ENCODE measurements at places on chromosomes 5 and 9.

DNA sequence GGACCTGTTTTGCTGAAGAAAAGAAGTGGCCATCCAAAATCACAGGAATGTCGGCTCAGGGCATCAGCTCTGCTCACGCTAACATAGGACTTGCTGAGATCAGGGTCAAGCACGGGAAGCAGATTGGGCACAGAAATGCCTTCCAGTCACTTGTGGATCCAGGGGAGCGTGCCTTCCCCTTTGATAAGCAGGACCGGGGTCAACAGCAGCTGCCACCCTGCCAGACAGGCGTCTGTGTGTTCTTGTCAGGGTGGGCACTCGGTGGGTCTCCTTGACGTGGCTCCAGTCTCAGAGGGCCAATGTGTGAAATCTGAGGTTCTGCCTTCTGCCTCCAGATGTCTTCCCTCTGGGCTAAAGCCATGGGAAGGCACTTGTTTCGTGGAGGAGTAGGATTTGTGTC lies 313.7 kb upstream of the IRX4 start:
- DNase-seq, result no peak

- no peak for DNase-seq
These were observed 19.9 kb downstream of the RXRA start for GRCh38 chr9:134346151-134346550.

- DNase-seq, result no peak
These were observed 154.6 kb downstream of the COL23A1 start for GRCh38 chr5:178435321-178436238.

DNA sequence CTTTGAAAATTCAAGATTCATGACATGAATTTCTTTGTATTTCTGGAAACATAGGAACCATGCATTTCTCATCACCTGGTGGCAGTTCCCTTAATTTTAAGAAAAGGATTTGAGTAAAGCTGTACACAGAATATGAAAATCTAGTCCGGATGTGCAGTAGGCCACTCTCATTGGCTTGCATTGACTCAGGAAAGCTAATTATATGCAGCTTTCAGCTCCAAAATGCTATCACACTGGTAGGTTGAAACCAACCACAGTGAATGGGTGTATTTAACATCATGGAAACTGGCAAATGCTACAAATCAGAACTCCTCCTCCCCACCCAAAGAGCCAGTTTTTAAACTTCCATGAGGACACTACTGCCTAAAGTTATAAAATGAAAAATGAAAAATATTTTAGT lies 161.6 kb upstream of the FBXL17 start:
- DNase-seq, result no peak

GRCh38 chr9:131954299-131954698 lies 125.4 kb downstream of the MED27 start:
- no peak for DNase-seq

- no peak for DNase-seq
These were observed 86.0 kb downstream of the ANKRD55 start for GRCh38 chr5:56147106-56147505.

DNA sequence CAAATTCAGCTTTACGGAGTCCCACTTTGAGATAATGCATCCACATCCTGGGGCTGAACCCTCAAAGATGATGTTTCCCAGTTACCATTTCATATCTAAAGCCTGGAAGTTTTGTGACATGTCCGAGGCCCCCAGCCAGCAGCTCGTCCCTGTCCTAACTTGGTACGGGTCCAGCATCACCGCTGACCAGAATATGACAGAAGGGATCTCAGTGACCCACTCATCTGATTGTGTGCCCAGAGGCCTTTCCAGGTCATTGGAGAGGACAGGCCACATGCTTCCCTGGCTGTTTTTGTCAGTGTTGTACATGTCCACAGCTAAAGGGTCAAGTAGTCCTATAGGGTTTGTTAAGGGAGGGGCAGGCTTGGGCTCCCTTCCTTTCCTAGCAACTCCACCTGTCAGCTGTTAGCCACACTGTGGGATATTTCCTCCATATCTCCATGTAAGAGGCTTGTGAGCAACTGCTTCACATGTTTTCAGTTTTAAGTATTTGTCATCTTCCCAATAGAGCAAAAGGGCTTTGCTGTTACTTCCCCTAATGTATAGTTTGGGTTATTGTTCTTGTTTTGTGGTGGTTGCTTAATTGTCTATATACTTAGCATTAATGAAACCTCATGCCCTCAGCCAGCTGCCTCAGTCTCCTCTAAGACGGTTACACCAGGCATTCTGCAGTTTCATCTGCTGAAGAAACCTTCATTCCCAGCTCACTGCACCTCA lies 33.4 kb downstream of the SECISBP2 start:
- DNase-seq, result no peak

GRCh38 chr5:38540314-38540713 lies 16.1 kb downstream of the LIFR start:
- no peak for DNase-seq

DNA sequence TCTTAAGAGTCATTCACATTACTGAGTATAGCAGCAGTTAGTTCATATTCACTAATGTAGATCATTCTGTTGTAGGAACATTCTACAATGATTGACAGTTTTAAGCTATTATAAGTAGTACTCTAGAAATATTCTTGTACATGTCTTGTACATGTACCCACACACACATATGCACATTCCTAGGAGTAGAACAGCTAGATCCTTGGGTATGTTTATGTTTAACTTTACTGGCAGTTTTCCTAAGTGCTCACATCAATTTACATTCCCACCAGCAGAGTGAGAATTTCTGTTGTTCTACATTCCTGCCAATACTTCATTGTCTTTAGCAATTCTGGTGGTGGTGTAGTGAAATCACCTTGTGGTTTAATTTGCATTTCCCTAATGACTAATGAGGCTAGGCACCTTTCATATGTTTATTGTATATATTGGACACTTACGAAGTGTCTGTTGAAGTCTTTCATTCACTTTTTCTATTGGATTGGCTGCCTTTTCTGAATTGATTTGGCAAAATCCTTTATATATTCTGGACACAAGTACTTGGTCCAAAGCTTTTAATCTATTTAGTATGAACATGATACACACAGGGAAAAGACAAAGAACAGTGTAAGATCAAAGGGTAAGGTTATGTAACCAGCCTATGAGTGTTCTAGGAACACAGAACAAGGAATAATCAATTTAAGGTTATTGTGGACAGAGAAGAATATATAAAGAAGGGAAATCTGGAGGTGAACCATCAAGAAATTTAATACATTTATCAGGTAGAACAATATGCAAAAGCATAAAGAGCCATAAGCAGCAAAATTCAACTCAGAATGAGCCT lies 95.6 kb downstream of the MLLT3 start:
- peak; percentile 25 for DNase-seq

DNA sequence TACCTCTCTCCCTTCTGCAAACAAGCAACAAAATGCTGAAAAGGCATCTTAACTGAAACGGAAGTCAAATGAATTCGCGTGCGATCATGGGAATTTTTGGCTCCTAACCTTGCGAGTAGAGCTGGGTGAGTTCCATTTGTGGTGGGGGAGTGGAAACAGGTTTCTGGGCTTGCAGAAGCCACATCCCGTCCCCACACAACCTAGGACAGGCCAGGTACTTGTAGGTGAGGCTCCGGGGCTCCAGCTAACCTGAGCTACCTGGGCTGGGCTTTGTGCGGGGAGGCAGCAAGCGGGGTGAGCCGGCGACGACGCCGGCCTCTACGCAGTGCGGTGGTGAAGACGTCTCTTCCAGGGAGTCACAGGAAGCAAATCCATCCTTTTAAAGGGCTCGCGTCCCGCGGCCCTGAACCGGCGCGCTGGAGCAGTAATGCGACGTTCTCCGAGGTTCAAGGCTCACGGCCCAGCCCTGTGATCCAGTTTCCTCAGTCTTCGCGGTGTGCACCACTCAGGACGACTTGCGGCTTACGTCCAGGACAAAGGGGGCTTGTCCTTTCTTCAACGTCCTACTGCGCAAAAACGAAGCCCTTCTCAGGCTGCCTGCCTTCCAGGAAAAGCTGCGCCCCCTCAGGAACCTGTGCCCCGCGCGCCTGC lies 567 bp upstream of the SPIN1 start:
- DNase-seq, result peak; percentile 23

DNA sequence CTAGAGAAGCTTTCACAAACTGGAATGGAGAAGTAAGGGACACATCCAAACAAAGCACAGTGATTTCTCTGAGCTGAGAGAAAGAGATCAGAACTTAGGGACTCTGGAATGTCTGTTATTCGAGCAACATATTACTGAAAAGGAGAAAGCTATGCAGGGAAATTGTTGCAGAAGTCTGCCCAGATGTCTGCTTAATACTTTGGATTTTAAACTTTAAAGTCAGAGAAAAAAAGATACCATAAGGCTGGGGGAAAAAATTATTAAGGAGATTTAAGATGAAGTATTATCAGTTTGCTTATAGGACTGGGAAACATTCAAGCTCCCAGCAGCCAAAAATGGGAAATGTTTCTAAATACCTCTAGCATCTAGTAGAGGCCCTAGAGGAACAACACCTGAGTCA lies 803.9 kb downstream of the TAF11L14 start:
- no peak for DNase-seq

- DNase-seq, result no peak
These were observed 133.0 kb downstream of the SLF1 start for GRCh38 chr5:94751460-94751859.

DNA sequence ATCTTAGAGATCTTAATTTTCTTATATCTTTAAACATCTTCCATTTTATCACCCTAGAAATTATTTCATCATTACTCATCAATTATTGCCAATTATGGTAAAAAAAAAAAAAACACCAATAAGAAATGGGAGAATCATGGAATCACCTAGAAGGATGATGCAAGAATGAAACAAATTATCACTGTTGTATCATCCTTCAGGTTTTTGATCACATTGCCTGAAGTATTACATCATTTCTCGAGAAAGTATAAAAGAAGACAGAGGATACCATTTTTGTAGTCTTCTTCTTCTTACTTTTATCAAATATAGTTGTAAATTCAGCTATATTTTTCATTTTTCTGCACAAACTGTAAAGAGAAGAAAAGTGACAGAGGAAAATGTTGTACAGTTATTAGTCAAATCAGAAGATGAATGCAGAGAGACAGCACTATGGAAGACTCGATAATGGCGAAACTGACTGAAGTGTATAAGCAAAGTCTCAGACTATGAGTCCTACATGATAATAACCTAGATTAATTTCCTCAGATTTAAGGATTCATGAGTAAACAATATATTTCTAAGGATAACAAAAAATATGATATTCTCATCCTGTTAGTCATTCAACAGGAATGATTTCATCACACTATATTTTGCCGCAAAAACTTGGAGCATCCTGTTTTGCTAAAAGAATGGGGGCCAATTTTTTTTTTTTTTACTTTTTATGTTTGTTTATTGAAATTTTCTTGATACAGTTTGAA lies 5.9 kb upstream of the STC2 start:
- no peak for DNase-seq

DNA sequence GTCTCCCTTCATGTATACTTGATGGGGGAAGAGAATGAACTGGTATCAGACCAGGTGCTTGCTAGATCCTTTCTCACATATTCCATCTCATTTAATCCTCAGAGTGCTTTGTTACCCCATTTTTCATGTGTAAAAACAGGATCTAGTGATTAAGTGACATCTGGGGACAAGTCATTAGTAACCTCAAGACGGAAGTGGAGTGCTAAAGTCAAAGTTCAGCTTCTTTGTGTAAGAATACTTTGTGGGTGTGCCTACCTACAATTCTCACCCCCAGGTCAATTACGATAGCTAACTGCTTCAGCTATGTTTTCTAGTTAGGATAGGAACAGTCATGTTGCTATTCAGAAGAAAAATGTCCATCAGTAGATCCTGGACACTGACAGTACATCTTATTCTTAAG lies 3.1 kb upstream of the FAM120AOS start:
- DNase-seq, result peak; percentile 34

DNA sequence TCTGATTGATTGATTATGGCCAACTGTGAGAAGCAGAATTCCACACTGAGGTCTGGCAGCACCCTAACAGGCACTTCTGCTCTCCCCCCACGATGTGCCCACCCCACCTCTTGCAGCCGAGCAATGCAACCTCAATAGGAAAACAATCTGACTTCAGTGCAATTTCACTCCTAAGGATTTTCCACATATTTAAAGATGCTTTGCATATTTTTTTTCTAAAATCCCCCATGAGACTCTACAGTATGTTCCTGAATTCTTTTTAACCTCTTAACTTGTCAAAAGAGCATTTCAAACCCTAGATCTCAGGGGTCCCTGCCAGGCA lies 243.1 kb downstream of the AUH start:
- DNase-seq, result no peak

DNA sequence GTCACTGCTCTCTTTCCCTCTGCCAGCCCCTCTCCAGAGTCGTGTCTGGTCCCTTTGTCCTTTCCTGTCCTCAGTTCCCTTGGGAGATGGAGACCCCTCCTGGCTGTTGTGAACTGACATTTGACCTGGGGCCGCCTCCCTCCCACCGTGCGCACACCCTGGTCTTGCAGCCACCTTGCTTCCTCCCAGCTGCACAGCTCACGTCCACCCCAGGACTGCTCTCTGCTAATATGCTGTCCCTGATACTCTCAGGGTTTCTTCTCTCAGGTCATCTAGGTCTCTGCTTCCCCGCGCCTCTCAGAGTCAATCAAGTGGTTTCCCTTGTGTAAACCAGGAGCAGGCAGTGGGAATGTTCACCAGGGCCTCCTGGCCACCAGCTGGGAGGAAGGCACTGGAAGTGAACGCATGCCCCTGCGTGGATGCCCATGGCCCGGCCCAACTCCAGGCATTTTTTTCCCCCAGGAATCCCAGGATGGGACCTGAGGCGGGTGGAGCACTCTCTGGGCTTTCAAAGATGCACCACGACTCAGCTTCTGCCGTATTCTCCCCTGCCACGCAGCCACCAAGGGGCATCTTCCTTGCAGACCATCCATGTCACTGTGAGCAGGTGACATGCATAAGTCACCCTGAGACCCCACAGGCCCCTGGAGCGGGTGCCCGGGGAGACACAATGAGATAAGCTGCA lies 142.4 kb downstream of the OLFM1 start:
- no peak for DNase-seq

DNA sequence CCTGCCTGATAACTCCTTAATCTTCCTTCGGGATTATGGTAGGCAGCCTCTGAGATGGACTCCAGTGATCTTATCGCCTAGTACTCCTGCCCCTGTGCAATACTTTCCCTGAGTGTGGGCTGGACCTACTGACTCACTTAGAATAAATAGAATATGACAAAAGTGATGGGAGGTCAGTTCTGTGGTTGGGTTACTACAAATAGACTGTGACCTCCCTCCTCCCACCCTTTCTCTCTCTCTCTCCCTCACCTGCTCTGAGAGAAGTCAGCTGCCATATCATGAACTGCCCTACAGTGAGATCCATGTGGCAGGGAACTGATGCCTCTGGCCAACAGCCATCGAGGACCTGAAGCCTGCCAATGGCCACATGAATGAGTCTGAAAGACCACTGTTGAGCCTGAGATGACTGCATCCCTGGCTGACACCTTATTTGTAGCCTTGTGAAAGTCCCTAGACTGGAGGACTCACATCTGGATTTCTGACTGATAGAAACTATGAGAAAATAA lies 31.7 kb downstream of the NRG2 start:
- DNase-seq, result no peak

DNA sequence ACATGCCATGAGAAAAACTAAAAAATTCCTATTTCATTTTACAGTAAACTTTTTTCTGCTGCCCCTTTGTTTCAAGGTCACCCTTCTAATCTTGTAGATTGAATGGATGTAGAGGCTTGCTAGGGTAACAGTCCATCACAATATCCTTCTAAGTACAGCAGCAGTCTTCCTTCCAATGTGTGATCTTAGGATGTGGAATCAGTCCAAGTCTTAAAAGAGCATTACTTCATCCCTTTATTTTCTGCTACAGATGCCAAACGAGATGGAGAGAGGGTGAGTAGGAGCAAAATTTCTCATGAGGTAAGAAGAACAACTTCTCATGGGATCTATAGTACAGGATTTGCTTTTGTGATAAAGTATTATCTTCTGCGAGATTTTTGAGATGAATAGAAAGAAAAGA lies 704 bp upstream of the IL33 start:
- DNase-seq, result no peak

GRCh38 chr5:173981185-173981761 lies 7.7 kb upstream of the C5orf47 start:
- DNase-seq, result no peak

All from CD4-positive, alpha-beta T cell treated with Interleukin-15 for 4 hours (primary cell).